Cerebellar nuclear complex (tissue), 1 donor: ENCODE measurements at places on chromosomes 1 and 21.

GRCh38 chr1:30242168-30242567, 481.2 kb downstream of the MATN1 start:
- no peak for DNase-seq

- no peak for DNase-seq
These were observed at the start of gene NMNAT2 for GRCh38 chr1:183417772-183418491. Gene NMNAT2, minus strand, starts transcription at chr1:183418380. Its CDS starts 113 bp downstream, at chr1:183418267.

- no peak for DNase-seq
These were observed 2.2 kb downstream of the SIM2 start for GRCh38 chr21:36700971-36701755.

DNA sequence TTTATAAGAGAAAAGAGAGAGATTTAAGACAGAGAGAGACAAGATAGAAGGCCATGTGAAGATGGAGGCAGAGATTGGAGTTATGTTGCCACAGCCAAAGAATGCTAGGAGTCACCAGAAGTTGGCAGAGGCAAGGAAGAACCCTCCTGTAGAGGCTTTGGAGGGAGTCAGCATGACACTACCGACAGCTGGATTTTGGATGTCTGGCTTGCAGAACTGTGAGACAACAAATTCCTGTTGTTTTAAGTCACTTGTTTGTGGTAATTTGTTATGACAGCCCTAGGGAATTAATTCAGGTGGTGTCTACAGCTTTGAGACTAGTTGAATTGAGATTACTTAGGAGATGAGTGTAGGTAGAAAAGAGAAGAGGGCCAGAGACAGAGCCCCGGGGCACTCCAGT, 158.5 kb downstream of the DNM3 start:
- no peak for DNase-seq
